IgD-negative memory B cell (primary cell): ENCODE measurements at places on chromosomes 4 and X. TPM values are rescaled to one million over a fixed set of nuclear protein-coding genes. Genes with fewer than 3 reads are reported as not detected.

The PHEX gene
- 0.11 TPM for polyA plus RNA-seq

The IBSP gene
- polyA plus RNA-seq: not detected

The DCAF4L1 gene
- not detected for polyA plus RNA-seq

The PLXNB3 gene
- not detected for polyA plus RNA-seq

The GC gene
- polyA plus RNA-seq: not detected

The SPANXA1 gene
- polyA plus RNA-seq: not detected
